Psoas muscle (tissue), 8 donors: ENCODE measurements at places on chromosomes 7 and 10. TPM values are rescaled to one million over a fixed set of nuclear protein-coding genes. Genes with fewer than 3 reads are reported as not detected.

The EEPD1 gene
- 61.2 TPM for polyA plus RNA-seq

The THSD7A gene
- 0.07 TPM for polyA plus RNA-seq

The ING3 gene
- 8.3 TPM for polyA plus RNA-seq

The IQUB gene
- 0.60 TPM for polyA plus RNA-seq

The ELOVL3 gene
- polyA plus RNA-seq: 0.32 TPM

The PROSER2 gene
- 1.6 TPM for polyA plus RNA-seq

The GPR37 gene
- 0.70 TPM for polyA plus RNA-seq

The DPP6 gene
- 0.18 TPM for polyA plus RNA-seq

The HEPACAM2 gene
- 0.01 TPM for polyA plus RNA-seq

The WDR86 gene
- polyA plus RNA-seq: 0.20 TPM

The BLVRA gene
- polyA plus RNA-seq: 36.1 TPM

The NPSR1 gene
- polyA plus RNA-seq: not detected

The INMT gene
- polyA plus RNA-seq: 2.4 TPM

The BAIAP2L1 gene
- 0.90 TPM for polyA plus RNA-seq

The COL26A1 gene
- not detected for polyA plus RNA-seq

The H2BK1 gene
- polyA plus RNA-seq: not detected

The ACSL5 gene
- 2.6 TPM for polyA plus RNA-seq

The TRPV6 gene
- not detected for polyA plus RNA-seq

The KIAA1217 gene
- polyA plus RNA-seq: 8.9 TPM

The HGF gene
- polyA plus RNA-seq: 0.25 TPM

The FAM25C gene
- not detected for polyA plus RNA-seq

The SP8 gene
- polyA plus RNA-seq: not detected

The NUTM2B gene
- not detected for polyA plus RNA-seq

The CYP26C1 gene
- polyA plus RNA-seq: 0.01 TPM

The PAX2 gene
- not detected for polyA plus RNA-seq

The ATRNL1 gene
- 1.4 TPM for polyA plus RNA-seq

The HOGA1 gene
- polyA plus RNA-seq: 0.96 TPM

The SLC35G1 gene
- 1.6 TPM for polyA plus RNA-seq

The RALA gene
- 28.7 TPM for polyA plus RNA-seq

The GCK gene
- 0.08 TPM for polyA plus RNA-seq

The EVX1 gene
- not detected for polyA plus RNA-seq

The NEBL gene
- polyA plus RNA-seq: 0.35 TPM

The PKD1L1 gene
- polyA plus RNA-seq: 0.79 TPM

The VSTM4 gene
- 1.0 TPM for polyA plus RNA-seq

The LRGUK gene
- not detected for polyA plus RNA-seq

The TAS2R41 gene
- polyA plus RNA-seq: not detected

The GRM8 gene
- not detected for polyA plus RNA-seq

The ODAD2 gene
- not detected for polyA plus RNA-seq

The CROT gene
- polyA plus RNA-seq: 3.1 TPM

The IRF5 gene
- 0.80 TPM for polyA plus RNA-seq

The LIPK gene
- polyA plus RNA-seq: not detected

The ASB10 gene
- polyA plus RNA-seq: 3.8 TPM

The OPN1SW gene
- 0.10 TPM for polyA plus RNA-seq

The GRID2IP gene
- polyA plus RNA-seq: not detected

The ADAM22 gene
- polyA plus RNA-seq: 0.38 TPM

The ANKRD30A gene
- polyA plus RNA-seq: not detected

The MINPP1 gene
- 6.8 TPM for polyA plus RNA-seq

The ZNF277 gene
- 16.7 TPM for polyA plus RNA-seq
